GM13977 (cell line): ENCODE measurements at places on chromosomes 3 and 15.

DNA sequence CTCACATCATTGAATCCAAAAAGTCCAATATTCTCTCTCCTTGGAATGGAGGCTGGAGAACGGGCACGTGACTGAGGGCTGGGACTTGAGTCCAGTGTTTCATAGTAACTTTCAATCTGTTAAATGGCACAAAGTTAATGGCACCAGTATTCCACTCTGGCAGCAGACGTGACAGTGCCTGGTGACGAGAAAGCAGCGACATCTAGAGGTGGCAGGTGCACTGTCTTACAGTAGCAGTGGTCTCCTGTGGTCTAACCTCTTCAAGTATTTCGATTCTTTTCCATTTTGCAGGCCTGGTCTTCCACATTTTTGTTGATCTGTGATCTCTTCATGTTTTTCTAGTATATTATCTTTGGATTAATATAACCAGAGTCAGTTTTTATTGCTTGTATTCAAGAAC, 107.1 kb downstream of the OXSM start:
- DNase-seq: peak; percentile 58

- no peak for DNase-seq
Observed at GRCh38 chr15:98395974-98396610, 252.2 kb upstream of the IGF1R start.

DNA sequence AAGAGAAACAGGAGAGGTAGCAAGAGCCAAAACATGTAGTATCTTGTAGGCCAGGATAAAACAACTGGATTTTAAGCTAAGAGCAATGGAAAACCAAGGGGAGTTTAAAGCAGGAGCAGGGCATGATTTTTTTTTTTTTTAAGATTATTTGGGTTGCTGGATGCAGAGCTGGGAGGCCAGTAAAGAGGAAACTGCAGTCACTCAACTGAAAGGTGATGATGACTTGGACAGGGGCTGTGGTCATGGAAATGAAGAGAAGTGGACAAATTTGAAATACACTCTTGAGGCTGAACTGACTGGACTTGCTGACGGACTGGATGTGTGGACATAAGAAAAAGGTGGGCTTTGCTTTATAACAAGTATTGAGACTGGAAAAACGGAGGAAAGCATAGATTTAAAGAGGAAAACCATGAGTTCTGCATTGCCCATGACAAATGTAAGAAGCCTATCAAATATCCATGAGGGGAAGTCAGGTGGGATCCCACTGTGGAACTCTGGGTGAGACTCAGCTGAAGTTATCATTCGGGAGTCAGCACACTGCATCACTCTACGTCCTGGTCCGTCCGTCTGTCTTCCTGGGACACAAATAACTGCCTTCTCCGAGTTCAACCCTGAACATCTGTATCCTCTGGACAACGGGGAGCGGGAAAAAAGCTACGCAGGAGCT, 688 bp downstream of the XPC start:
- no peak for DNase-seq

DNA sequence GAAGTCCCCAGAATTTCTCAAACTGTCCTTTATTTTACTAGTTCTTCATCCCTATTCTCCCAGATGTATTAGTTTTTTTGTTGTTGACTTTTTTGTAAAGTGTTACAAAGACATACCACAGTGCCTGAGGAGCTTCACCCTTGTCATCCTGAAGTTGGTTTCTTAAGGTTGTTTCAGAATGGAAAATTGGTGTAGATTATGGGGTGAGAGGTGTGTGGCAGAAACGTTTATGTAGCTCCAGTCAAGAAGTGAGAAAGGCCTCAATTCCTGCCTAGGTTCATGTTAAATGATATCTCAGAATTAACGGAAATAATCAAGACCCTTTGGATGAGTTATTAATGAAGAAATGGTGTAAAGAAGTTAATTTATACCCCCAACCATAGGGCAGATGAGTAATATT, 6.8 kb downstream of the EDEM1 start:
- DNase-seq: no peak

DNA sequence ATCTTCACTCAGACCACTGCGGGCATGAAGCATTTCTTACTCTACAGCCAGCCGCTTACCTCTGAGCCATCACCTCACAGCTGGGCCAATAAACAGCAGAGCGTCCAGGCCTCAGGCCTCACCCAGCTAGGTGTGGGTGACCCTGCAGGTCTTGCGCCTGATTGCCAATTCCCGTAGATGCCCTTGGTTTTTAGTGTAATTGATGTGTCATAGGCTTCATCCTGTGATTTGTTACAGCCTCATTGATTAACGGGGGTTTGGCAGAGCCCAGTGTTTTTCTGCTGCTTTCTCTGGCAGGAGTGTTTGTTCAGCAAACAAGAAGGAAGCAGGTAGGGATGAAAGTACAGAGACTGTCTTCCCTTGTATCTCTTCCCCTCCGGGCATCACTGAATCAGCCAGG, 49.6 kb upstream of the BNIP2 start:
- no peak for DNase-seq

DNA sequence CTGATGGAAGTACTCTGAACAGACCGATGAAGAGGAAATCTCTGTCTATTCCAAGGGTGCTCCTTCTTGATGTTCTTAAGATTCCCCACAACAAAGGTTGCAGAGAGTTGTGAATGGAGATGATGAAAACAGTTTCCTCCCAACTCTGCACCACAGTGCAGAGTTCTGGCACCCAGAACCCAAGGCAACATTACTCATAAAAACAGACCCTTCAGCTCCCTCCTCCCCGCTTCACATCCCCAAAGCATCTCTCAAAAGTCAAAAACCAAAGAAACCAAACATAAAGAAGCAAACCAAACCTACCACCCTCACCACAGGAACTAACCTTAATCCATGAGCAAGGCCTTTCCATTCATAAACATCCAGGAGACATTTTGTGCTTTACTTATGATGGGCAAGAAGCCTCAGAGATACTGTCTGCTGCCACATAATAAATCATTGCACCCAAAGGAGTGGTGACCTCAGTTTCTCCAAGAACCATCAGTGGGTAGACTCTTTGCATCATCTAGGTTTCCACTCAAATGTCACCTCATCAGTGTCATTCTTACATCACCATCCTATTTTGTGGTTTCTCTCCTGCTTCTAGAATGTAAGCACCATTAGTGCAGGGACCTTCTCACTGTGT, 13.2 kb downstream of the PCOLCE2 start:
- no peak for DNase-seq

- DNase-seq: peak; percentile 44
Observed at GRCh38 chr3:195748661-195749060, 27.9 kb downstream of the MUC20 start.

GRCh38 chr15:58467121-58467721, 35.4 kb downstream of the LIPC start:
- DNase-seq: no peak

GRCh38 chr3:7433073-7433472, 572.2 kb downstream of the GRM7 start:
- DNase-seq: no peak

- DNase-seq: no peak
Observed at GRCh38 chr15:87369269-87369668, 887.3 kb downstream of the NTRK3 start.

GRCh38 chr15:57387564-57388076, 11.3 kb downstream of the CGNL1 start:
- DNase-seq: no peak

DNA sequence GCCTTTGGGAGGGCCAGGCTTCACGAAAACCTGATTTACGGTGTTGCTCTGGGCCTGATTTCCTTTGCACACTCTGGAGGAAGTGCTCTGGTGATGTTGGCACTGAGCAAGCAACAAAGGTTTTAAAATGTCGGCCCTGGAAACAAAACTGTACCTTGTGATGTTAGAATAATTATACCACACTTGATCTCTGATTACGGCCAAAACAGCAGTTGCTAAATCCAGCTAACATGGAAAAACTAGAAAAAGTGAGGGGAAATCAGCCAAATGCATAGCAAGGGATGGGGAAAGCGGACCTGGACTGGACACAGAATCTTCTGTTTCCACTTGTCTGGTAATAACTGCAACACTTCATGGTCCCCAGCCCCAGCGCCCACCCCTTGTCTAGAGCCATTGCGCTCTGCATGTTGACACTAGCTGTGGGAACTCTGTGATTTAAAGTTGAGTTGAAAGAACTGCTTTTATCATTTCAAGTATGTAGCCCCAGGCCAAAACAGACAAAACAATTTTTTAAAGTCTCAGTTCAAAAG, 120.1 kb downstream of the VGLL4 start:
- DNase-seq: no peak

DNA sequence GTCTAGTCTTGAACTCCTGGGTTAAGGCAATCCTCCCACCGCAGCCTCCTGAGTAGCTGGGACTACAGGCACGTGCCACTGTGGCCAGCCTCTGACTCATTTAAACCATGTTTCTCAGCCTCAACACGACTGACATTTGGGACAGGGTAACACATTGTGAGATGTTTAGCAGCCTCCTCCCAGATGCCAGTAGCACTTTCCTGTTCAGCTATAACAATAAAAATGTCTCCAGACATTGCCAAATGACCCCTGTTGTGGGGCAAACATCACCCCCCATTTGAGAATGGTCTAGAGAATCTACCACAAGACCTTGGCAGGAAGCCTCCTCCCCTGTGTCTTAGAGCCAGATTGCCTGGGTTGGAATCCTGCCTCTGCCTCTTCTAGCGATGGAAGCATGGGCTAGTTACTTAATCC, 8.4 kb downstream of the TMEM40 start:
- DNase-seq: no peak

DNA sequence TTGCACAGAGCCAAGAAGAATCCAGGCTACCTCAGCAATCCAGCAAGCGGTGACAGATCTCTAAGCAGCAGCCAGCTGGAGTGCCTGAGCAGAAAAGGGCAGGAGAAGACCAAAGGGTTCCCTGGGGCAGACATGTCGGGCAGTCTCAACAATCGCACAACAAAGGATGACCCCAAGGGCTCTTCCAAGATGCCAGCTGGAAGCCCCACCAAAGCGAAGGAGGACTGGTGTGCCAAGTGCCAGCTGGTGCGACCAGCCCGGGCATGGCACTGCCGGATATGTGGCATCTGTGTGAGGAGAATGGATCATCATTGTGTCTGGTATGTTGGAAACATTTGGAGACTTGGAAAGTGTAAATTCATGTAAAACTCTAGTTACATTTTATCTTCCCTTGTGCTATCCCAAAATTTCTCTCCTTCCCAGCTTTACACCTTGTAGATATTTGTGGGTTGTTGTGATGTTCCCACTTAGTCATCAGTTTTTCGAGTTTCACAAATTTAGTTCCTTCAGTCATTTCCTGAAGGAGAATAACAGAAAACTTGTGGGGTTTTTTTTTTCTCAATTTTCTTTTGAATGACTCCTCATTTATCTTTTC, 6.4 kb downstream of the ZDHHC23 start:
- no peak for DNase-seq

DNA sequence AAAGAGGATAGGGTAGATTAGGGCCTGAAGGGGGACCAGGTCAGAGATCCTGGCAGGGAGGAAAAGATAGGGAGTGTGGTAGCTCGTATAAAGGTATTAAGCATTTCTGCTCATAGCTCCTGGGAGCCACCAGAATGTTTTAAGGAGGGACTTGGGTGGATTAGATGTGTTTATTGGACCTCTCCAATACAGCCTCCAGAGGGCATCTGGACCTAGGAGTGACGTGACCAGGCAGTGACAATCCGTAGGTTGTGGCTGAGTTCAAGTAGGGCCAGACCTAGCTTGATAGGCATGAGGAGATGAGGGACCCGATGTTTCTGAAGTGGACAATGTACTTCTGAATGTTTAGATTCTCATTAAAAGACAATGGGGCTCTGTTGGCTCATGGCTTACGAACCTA, 435.2 kb downstream of the MCTP2 start:
- no peak for DNase-seq

- DNase-seq: no peak
Observed at GRCh38 chr15:35858707-35859106, 312.7 kb upstream of the DPH6 start.

GRCh38 chr3:194422188-194422587, 23.1 kb upstream of the GP5 start:
- no peak for DNase-seq

GRCh38 chr3:98587654-98588053, 5.8 kb downstream of the CPOX start:
- no peak for DNase-seq

- DNase-seq: no peak
Observed at GRCh38 chr3:18732474-18732873, 307.3 kb upstream of the SATB1 start.

DNA sequence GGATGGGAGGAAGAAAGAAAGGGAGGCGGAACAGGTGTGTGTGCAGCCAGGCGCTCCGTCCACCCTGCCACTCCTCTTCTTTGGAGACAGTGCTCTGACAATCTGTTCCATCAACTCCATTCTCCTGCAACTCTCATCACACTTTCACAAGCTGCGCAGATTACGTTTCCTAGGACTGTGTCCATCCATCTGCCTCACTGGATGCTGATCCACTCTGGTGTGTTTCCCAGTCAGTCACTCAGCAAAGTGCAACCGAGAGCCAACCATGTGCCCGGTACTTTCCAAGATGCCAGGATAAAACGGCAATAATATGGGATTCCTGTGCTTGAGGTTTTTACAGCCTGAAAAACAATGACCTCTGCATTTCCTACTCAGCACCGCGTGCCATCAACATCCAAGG, 59.6 kb downstream of the SLC12A8 start:
- no peak for DNase-seq
